ENCODE measurements at places on chromosomes 7 and 10.

DNA sequence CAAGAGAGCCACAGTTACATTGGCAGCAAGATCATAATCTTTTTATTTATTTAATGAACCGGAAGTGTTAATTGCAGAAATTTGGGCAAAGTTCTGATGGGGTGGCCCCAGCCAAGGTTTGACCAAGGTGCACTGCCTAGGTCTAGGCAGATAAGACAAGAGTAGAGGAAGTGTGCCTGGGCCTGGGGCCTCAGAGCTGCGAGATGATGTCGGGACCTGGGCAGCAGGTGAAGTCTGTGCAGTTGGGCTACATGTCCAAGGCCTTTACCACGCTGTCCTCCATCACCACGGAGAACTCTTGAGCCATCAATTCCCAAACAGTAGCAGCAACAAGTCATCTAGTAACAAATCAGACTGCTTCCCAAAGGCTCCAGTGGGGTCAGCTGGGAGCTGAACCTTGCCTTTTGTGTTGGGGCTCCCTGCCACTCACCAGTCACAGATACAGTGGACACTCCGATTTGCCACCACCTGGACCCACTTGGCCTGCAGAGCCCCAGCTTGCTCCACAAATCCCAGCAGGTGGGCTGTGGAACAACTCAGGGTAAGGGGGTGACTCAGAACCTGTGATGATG lies 52.5 kb upstream of the COMTD1 start:
- no peak for DNase-seq

GRCh38 chr7:33760834-33761233 lies 144.5 kb upstream of the BMPER start:
- no peak for DNase-seq

DNA sequence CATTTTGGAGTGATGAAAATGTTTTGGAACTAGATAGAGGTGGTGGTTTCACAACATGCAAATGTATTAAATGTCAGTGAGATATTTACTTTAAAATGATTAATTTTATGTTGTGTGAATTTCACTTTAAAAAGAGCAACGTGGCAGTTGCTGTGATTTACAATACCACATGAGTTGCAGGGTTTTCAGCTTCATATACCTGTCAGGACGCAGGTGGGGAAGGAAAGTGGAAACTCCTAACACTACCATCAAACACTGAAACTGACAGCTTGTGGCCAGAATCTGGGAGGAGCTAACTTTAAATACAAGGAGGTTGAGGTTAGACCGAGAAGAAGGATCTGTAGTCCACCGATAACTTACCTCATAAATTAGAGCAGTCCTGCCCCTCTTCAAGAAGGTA lies 168.9 kb upstream of the TMEM72 start:
- DNase-seq = no peak

GRCh38 chr10:59362959-59363381 lies 621 bp upstream of the FAM13C start:
- DNase-seq = no peak

- no peak for DNase-seq
Observed at GRCh38 chr10:72243822-72244437, 27.9 kb upstream of the ASCC1 start.

DNA sequence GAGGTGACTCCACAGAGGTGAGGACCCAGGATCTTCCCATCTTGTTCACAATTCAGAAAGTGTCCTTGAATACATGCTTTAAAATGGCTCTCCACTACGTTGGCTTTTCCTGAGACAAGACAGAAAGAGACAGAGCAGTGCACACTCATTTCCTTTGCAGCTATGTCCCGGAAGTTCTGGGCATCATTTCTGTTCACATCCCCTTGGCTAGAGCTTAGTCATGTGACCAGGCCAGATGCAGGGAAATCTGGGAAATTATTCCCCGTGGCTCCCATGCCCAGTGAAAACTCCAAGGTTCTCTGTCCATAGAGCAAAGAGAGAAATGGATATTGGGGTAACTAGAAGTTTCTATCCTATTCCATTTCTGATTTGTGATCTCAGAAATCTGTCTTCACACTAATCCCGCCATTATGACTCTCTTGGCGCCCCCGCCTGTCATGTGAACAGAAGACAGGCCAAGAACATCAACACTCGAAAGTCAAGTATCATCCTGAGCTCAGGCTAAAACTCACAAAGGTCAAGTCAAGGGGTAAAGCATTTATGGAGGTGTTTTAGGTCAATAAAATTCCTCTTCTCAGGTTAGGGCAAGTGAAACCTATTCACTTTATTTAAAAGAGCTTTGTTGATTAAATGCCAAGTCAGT lies 251.4 kb upstream of the HABP2 start:
- DNase-seq = no peak

DNA sequence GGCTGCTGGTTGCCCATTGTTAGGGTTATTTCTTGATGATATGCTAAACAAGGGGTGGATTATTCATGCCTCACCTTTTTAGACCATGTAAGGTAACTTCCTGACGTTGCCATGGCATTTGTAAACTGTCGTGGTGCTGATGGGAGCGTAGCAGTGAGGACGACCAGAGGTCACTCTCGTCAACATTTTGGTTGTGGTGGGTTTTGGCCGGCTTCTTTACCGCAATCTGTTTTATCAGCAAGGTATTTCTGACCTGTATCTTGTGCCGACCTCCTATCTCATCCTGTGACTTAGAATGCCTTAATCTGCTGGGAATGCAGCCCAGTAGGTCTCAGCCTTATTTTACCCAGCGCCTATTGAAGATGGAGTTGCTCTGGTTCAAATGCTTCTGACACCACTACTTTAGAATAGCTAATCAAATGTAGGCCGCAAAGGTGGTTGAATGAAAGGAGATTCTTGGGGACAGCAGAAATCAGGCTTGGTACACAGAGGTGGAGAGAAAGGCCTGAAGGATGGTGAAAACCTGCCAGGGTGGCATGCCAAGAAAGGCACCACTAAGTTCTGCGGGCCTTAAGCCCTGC lies 17.9 kb upstream of the SMO start:
- no peak for DNase-seq

- no peak for DNase-seq
Observed at GRCh38 chr7:126659124-126659523, 593.6 kb downstream of the GRM8 start.

- DNase-seq = no peak
Observed at GRCh38 chr10:67438605-67439304, 257.2 kb downstream of the CTNNA3 start.

DNA sequence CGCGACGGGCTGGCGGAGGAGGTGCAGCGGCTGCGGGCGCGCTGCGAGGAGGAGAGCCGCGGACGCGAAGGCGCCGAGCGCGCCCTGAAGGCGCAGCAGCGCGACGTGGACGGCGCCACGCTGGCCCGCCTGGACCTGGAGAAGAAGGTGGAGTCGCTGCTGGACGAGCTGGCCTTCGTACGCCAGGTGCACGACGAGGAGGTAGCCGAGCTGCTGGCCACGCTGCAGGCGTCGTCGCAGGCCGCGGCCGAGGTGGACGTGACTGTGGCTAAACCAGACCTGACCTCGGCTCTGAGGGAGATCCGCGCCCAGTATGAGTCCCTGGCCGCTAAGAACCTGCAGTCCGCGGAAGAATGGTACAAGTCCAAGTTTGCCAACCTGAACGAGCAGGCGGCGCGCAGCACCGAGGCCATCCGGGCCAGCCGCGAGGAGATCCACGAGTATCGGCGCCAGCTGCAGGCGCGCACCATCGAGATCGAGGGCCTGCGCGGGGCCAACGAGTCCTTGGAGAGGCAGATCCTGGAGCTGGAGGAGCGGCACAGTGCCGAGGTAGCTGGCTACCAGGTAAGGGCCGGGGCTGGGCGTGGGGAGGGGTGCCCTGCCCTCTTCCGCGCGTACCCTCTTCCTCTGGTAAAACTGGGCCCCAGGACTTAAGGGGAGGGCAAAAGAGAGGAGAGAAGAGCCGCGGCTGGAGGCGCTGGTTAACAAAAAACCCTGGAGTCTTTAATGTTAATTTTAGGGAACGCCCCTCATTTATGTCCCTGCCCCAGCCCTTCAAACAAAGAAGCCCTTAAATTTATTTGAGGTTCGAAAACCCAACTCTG lies 987 bp downstream of the INA start:
- no peak for DNase-seq

DNA sequence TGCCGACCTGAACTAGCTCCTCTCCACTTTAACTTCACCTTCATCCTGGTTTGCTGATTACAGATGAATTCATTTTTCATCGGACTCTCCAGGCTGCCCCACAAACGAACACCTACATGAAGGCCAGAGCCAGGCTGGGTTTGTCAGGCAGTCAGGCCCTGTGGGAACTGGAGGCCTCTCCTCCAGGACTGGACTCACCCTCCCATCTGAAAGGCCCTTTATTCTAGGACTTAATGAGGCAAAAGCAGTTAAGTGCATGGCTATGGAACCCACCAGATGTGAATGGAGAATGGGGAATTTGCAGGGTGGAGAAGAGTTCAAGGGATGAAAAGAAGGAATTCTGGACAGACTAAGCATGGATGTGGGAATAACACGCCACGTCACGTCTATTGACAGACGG lies 170.8 kb downstream of the ARHGAP12 start:
- DNase-seq = no peak

GRCh38 chr10:110404413-110404812 lies 93.3 kb upstream of the DUSP5 start:
- no peak for DNase-seq

DNA sequence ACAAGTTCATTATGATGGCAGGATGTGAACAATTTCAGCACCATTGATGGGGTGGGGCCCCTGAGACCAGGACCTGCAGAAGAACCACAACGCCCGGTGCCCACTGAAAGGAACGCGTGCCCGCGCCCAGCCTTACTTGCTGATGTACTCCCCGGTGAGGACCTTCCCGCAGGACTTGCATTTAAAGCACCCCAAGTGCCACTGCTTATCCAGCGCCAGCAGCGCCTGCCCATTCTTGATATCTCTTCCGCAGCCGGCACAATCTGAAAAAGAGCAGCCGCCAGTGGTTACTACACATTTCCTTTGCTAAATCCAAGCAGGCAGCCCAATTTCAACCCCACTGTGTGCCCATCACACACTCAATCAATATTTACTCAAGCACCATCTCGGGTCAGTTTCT lies 110.6 kb downstream of the ABLIM1 start:
- DNase-seq = no peak

GRCh38 chr10:129116371-129116770 lies 350.7 kb upstream of the MGMT start:
- DNase-seq = no peak

GRCh38 chr10:122461729-122462532 lies 578 bp downstream of the HTRA1 start:
- DNase-seq = no peak

DNA sequence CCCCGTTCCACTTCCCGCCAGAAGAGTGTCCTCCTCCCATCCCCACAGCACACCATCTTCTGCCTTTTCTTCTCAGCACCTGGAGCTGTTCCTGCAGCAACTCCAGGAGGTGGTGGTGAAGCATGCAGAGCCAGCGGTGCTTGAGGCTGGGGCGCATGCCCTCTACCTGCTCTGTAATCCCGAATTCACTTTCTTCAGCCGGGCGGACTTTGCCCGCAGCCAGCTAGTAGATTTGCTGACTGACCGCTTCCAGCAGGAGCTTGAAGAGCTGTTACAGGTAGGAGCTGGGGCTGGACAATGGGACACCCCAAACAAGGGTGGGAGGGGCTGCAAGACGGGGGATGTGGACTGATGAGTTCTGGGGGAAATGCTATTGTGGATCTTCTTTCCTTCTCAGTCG lies 19.1 kb upstream of the PVRIG start:
- no peak for DNase-seq

- no peak for DNase-seq
Observed at GRCh38 chr7:1852517-1853430, 182.7 kb downstream of the ELFN1 start.

GRCh38 chr7:80132594-80132993 lies 2.0 kb upstream of the GNAI1 start:
- DNase-seq = no peak

DNA sequence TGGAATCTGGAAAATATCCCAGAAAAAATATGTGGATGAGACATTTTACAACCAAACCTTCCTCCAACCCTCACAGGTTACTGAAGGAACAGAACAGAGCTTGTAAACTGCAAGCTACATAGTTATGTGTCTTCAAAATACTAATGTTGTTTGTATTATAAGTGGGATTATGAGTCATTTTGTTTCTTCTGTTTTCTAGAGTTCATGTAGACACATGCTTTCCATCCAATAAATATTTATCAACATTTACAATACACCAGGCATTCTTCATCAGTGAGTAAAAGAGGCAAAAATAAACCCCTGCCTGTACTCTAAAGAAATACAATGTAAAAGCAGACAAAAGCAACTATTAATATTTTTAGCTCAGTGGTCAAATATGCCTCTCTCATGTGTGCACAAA lies 38.0 kb upstream of the TES start:
- DNase-seq = no peak

DNA sequence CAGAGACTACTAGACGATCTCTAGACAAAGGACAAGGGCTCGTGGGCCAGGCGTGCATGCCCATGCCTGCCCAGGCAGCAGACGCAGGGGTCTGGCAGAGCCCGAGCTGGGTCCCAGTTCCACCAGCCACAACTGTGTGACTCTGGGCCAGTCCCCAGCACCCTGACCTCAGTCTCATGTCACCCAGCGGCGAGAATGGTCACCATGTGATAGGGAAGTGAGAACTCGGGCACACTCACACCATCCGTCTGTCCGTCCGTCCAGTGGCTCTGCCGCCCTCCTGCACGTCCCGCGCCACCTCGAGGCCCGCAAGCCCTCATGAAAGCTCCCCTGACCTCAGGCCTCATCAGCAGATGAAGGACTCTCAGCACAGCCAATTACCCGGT lies 280.0 kb downstream of the ELFN1 start:
- no peak for DNase-seq

GRCh38 chr7:114212721-114213429 lies 201.7 kb upstream of the FOXP2 start:
- DNase-seq = no peak

DNA sequence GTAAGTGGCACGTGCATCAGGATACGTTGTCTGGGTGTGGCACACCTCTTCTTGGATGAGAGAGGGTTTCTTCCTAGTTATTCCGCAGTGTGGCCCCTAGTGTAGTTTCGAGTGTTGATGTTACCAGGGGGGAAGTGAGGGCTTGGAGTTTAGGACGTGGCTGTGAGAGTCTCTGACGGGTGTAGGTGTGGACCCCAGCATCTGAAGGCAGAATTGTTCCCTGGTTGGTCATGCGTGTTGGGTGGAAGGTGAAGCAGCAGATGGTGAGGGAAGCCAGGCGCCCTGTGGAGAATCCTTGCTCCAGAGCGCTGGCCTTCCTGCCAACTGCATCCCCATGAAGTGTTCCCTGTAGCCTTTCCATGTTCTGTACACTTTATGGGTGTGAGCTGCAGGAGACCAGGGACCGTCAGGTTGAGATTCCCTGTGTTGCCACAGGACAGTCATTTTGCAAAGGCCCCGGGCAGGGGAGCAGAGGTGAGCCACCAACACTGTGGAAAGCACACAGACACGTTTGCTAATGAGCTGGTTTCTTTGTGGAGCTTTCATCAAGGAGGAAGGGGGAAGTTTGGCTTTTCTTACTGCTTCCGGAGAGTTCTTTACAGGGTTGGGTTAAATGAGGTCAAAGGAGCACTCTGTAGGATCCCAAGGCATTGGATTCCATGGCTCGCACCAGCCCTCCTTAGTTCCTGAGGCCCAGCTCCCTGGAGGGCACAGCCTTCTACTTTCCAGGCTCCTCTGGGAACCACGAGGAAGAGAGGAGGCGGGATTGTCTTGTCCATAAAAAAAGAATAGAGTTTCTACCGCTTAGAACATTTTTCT lies 32.0 kb downstream of the TSPAN14 start:
- DNase-seq = no peak

- DNase-seq = no peak
Observed at GRCh38 chr7:13986208-13986607, 3.3 kb downstream of the ETV1 start.

- no peak for DNase-seq
Observed at GRCh38 chr10:19730167-19730906, 85.9 kb upstream of the PLXDC2 start.
